ENCODE measurements at places on chromosomes 2 and 18.

DNA sequence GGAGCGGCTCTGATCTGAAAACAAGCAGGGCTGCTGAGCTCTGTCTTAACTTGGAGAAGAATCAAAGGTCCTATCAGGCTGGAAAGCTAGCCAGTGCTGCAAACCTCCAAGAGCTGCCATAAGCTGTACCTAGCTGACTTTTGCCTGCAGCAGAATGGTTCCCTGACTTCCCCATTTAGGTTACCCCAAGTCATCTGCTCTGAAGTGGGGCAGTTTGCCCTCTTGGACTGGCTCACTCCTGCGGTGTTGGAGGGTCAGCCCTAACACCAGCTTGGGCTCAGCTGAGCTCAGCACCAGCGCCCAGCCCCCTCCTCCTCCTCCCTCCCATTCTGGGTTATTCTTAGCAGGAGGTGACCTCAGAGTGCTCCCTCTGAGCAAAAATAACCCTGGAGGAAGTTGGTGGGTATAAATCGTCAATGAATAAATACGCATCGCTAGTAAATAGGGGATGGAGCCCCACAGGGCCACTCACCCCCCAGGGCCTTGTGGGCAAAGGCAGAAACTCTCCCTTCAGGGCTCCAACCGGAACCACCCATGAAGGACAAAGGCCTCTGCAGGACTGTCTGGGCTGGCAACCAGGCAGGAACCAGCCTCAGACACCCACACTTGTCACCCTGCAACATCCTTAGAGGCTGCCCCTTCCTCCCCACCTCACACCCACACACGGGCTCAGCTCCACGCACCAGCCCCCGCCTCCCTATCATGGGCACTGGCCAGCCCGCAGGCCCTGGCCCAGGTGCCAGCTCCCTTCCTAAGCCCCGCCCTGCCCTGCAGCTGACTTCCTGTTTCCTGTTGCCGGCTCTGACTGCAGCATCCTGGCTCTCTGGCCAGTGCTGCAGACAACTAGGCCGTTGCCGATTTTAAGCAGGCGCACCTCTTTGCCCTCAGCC, 46.9 kb downstream of the DNMT3A start:
- peak; percentile 54 for DNase-seq

GRCh38 chr2:74482801-74483674, at the start of the genes CCDC142 and TTC31:
TSS of gene CCDC142 (minus strand) at chr2:74482998. CDS start at chr2:74482837, 161 bp downstream.
TSS of gene TTC31 (plus strand) at chr2:74483081. CDS start at chr2:74483096, 15 bp downstream.
- peak; percentile 87 for DNase-seq

- DNase-seq: peak; percentile 26
These were observed 73.9 kb upstream of the TAF1B start for GRCh38 chr2:9769171-9770005.

GRCh38 chr2:121471532-121472469, 58.9 kb upstream of the RNU4ATAC start:
- DNase-seq: no peak

- no peak for DNase-seq
These were observed 173.3 kb upstream of the ERBB4 start for GRCh38 chr2:212711856-212712255.

DNA sequence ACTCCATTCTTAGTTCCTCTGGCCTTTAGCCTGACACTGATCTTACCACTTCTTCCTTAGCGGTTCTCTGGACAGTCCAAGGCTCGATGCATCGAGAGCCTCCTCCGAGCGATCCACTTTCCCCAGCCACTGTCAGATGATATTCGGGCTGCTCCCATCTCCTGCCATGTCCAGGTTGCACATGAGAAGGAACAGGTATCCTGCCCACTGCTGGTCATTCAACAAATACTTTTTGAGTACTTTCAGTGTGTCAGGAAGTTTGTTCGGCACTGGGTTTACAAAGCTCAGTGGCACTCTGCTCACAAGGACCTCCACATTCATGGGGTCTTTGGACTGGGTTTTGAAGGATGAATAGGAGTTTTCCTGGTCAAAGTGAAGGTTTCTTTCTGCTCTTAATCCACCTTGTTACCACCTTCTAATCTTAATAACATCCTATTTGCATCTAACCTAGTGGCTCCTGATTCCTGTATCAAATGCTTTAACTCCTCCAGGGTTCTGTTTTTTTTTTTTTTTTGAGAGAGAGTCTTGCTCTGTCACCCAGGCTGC, 25.8 kb downstream of the GCKR start:
- DNase-seq: no peak

DNA sequence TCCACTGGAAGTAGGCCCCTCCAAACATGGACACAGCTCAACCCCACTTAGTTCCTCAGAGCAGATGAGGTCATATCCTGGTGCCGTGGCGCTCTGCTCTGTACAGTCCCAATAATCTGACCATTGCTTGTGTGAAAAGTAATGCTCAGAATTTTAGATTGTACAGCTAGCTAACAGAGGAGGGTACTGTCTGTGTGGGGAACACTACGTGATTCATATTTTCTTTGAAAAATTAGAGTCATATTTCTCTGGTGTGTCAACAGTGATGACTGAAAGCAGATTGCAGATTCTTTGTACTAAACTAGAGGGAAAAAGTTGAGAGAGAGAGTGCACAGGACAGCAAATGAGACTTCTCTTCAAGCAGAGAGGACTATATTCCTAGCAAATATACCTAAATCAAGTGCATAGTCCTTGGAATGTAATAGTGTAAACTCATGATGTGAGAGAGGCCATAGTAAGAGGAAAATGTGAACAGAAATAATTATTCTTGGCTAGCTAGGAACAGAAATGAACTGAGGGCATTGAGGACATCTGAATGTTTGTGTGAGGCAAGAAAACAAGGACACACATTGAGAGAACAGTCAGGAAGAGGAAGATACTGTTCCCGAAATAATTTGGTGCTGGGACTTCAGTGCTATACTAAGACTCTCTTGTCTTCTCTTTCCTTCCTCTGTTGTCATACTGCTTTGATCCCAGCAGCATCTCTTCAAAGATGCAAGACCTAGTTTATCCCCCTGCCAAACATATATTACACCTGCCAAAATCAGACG, 157.0 kb upstream of the RND3 start:
- no peak for DNase-seq

GRCh38 chr2:91975130-91975491, 2896.1 kb upstream of the TEKT4 start:
- DNase-seq: no peak

- peak; percentile 47 for DNase-seq
These were observed 17.3 kb upstream of the KLHL23 start for GRCh38 chr2:169716238-169716886.

DNA sequence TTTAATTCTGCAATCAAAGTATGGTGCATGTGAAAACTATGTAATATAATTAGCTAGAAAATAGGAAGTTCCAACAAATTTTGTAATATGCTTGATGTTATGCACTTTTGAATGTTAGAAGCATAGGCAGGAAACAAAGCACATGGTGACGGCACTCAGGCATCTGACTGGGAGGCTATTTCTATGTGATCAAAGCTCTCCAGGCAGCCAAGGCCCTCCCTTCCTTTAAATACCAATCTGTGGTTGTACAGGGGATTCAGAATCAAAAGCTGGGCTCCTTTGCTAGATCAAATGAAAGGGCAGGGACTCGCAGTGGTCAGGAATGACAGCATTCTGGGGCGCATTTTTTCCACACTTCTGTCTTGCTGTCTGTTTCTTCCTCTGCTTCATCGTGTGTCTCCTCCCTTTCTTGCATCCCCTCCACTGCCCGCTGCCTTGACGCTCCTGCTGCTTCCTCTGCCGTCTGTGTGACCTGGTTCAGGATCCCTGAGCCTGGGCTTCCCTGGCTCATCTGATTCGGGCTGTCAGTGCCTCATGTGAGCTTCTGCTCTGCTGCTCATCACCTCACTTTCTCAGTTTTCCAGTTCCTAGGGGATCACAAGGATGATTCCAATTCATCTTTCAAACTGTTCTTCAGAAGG, 30.9 kb downstream of the TMEM182 start:
- DNase-seq: no peak

- DNase-seq: no peak
These were observed 237.5 kb downstream of the PIK3C3 start for GRCh38 chr18:42192251-42193248.

GRCh38 chr2:63059793-63060471, 9.3 kb downstream of the OTX1 start:
- DNase-seq: no peak

DNA sequence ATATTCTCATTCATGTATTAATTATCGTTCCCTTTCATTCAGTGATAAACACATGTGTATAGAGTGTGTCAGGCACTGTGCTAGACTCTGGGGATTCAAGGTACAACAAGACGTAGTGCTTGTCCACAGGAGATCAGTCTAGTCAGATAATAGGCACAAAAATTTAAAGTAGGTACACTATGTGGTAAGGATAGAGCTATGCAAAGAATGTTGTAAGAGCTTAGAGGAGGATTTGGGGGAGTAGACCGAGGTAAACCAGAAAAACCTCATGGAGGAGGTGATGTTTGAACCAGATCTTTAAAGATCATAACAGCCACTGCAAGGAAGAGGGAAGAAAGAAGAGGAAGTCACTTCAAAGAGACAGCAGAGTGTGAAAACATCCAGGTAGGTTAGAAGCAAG, 256.9 kb upstream of the DDX18 start:
- DNase-seq: no peak

- DNase-seq: no peak
These were observed 65.2 kb downstream of the KLHL14 start for GRCh38 chr18:32707586-32707985.

DNA sequence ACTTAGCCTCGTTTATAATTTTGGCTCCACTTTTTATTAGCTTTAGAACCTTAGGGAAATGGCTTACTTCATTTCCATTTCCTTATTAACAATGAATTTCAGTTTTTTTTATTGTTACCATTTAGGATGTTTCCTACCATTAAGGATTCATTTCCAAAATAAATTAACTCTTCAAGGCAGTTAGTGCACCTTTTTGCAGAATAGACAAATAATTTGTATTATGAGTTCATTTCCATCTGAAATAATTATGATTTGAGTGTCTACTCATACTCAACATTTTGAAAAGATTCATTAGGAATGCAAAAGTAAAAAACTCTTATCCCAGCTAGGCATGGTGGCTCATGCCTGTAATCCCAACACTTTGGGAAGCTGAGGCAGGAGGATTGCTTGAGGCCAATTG, 186.8 kb upstream of the STON1 start:
- no peak for DNase-seq

GRCh38 chr18:79546781-79547272, 132.8 kb upstream of the CTDP1 start:
- no peak for DNase-seq

DNA sequence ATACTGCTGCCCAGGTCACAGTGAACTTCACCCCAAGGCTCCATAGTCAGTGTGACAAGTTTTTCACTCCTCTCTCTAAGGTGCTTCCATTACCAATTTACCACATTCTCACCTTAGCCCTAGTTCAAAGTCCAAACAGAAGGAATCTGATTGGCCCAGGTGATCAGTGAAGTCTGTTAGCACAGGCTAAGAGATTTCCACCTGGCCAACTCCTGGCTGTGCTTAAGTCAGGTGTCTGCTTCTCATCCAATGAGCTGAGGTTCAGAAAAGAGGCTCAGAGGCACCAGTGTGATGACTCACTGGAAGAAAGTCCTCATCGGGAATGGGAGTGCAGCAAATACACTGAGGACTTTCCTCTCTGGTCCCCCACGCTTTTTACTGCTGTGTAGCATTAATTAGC, 164.4 kb upstream of the MGAT5 start:
- DNase-seq: no peak

DNA sequence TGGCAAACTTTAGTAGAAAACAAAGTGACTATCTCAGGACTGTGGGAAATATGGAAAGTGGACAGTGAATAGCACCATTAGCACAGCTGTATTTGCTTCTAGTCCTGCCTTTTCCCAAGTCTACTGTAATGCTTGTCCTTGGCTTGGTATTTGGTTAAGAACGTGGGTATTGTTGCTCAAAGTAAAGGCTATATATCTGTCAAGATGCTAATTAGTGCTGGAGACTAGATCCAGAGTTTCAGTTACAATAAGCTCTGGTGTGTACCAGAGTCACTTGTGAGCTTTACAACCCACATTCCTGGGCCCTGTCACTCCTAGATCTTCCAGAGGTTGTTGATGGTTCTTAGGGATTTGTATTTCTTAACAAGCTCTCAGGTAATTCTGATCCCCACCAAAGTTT, 313.6 kb downstream of the SLC8A1 start:
- no peak for DNase-seq

DNA sequence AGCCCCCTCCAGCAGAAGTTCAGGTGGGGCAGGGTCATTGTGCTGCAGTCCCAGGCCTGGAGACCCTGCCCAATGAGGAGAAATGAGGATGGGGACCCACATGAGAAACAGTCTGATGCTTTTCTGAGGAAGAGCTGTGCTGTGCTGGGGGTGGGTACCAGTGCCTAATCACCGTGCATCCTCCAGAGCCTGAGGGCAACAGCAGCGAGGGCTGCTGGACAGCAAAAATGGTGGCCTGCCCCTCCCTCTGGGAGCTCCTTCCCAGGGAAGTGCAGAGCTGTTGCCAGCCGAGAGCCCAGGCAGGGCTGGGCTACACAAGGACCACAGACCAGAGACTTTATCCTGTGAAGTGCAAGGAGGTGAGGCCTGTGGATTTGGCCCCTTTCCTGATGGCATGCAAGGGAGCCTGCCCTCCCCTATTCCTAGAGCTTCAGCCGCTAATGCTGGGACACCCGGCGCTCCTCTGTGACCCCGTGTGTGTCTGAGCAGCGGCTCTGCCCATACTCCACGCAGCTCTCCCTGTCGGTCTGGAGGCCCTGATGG, 134.8 kb downstream of the DSEL start:
- DNase-seq: no peak

- no peak for DNase-seq
These were observed 3.0 kb upstream of the SP9 start for GRCh38 chr2:174331595-174332216.

All from NCI-H1092 (cell line).